ENCODE measurements at places on chromosomes 2 and 18. TPM values are rescaled to one million over a fixed set of nuclear protein-coding genes. Genes with fewer than 3 reads are reported as not detected.

Gene AOX1
- total RNA-seq = not detected

- peak; percentile 56 for DNase-seq
These were observed 4.5 kb upstream of the OSR1 start for GRCh38 chr2:19362755-19363473.

Gene CDH20
- 0.14 TPM for total RNA-seq

Gene KCNG3
- 0.11 TPM for total RNA-seq

Gene SAG
- total RNA-seq = not detected

- no peak for DNase-seq
These were observed 2.7 kb upstream of the LCT start for GRCh38 chr2:135839713-135840112.

GRCh38 chr2:145038041-145038525, 518.2 kb upstream of the ZEB2 start:
- no peak for DNase-seq
